Stimulated activated CD8-positive, alpha-beta memory T cell treated with anti-CD3 and anti-CD28 coated beads, Interleukin-4, amount 100 ng/mL, for 24 hours (primary cell): ENCODE measurements at places on chromosomes 1 and 21.
A peak's percentile ranks its signal among the peaks of the same experiment; 100 is the strongest.

DNA sequence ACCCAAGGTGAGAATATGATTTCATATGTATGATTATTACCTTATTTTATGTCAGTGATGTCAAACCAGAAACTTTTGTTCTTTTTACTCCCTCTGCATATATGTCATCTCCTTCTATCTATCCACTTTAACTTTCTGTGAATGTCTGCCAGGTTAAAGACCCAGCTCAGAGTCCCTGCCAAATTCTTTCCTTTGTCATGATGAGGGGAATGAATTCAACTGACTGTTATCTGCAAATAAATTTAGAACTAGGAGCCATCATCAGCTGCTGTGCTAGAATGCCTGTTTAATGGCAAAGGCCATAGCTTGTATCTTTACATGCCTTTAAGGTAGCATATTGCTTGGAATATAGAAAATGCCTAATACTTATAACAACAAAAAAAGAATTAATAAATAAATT, 815.6 kb upstream of the NEGR1 start:
- no peak for DNase-seq

GRCh38 chr21:34844924-34845238, 176.1 kb downstream of the CLIC6 start:
- no peak for DNase-seq

GRCh38 chr1:90513956-90514355, 203.1 kb downstream of the BARHL2 start:
- DNase-seq: no peak

DNA sequence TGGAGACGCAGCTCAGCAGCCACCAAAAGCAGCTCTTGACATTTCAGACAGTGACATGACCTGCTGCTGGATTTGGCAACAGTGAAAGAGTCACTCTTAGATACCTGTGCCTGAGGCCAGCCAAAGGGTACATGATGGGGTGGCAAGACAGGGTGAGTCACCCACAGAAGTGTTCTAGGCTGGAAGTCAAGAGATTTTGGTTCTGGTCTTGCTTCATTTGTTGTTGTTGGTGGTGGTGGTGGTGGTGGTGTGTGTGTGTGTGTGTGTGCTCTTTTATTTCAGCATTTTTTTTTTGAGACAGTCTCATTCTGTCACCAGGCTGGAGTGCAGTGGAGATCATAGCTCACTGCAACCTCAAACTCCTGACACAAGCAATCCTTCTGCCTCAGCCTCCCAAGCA, 25.8 kb downstream of the SHISAL2A start:
- no peak for DNase-seq

DNA sequence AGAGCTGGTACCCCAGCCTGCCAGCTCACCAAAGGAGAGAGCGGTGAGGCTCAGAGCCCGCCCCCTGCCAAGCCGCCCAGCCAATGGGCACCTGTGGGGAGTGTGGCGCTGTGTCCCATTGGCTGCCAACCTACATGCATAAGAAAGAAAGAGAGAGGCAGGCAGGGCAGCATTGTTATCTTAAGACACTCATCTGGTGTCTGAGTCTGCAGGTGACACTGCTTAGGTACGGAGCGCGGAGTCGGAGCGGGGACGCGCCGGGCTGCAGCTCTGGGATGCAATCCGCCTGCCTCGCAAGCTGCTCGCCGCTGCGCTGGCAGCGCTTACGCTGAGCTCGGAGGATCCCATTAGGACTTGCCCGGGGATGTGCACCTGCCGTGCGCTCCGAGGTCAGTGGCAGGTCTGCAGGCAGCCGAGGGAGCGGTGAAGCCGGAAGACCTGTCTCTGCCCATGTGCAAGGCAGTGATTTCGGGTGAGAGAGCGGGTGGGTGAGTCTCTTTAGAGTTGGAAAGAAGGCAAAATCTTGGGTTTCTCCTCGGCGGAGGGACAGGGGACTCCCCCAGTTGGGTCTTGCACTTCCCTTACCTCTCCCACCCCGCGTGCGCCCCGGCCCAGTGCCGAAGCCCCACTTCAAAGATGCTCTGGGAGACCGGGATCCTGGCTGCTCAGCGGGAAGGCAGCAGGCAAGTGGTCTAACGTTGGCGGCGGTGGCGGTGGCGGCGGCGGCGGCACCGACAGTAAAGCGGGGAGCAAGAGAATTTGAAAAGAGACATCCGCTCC, at the start of gene BRINP2:
TSS of gene BRINP2 (plus strand) at position 203 of the 780 bp plus-strand sequence. CDS start 58,919 bp downstream, outside the sequence.
- no peak for DNase-seq

DNA sequence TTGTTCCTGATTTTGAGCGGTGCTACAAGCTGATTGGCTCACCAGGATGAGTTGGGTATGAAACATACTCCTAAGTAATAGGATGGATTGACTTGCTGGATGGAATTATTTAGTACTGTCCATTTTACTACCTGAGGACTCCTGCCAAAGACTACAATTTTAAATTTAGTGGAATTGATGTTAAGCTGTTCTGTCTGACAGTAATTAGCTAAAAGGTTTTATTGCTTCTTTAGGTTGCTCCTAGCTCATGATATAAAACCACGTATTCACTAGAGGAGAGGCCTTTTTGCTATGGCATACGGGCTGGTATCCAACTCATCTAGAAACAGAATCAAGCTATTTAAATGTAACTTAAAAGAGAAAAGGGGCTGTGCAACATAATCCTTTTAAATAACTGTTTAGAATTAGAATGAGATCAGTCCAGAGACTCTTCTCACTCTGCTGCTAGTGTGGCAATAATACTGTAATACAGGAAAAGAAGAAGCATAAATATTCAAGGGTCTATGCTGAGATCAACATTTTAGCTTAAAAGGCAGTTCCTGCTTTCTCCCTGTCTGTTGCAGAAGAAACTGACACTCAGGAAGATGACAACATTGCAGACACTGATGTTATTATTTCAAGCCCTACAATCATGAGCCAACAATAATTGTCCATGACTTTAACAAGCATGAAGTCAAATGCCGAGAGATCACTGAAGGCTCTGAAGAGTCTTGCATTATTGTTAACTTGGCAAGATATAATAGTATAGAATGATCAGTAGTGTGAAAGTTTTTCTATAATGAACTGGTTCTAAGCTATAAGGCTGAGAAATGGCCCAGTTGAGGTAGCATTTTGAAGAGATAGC, 258.7 kb upstream of the ADGRL4 start:
- DNase-seq: no peak

DNA sequence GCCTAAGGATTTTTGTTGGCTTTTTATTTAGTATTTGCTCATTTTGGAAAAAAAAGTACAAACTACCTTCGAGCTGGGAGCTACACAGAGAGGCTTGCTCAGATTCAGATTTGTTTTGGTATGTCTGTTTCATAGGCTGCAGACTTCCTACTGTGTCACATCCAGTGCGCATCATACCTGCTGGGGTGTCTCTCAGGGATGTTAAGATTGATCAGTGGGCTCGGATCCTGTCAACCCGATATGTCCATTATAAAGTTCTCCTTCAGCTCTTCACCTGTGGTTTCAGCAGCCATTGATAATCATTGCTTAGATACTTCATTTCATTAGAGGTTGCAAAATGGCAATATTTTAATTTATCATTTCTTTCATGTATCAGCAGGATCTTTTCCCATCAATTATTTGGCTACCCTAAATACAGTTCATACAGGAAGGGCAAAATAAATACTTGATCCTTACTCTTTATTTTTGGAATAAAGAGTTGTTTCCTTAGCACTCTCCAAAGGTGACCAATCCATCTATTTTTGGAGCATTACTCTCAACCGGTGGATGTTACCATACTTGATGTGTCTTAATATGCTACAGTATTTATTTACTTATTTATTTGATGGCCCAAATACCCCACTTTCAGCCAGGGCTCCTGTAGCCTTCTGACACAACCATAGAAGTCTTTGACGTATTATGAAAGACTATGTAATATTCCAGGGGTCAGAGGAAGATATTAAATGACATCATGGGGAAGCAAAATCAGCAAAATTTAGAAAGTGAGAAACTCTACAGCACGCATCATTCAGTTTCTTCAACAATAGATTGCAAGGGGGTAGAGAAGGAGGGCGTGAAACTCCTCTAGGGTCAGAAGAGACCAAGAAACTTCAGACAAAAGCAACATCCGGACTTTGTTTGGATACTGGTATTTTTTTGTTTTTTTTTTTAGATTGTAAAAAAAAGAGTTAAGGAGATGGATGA, 55.3 kb upstream of the HNRNPU start:
- no peak for DNase-seq

DNA sequence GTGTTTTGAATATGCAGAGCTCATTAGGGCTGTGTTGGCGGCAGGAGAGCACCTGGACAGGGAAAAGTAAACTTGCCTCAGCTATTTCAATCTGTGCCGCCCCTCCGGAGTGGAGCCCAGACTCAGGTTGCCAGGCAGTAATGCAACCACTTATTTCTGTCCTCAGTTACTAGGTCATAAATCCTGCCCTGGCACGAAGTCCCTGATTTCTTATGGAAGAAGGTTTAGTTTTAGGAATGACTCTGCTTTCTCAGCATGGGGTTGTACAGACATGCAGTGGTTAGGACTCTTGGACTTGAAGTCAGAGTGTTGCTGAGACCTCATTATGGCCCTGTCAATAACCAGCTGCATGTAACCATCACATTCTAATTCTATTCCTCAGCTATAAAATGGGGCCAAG, 98.3 kb upstream of the FGGY start:
- no peak for DNase-seq

GRCh38 chr1:231702804-231703203, 76.2 kb downstream of the DISC1 start:
- no peak for DNase-seq

DNA sequence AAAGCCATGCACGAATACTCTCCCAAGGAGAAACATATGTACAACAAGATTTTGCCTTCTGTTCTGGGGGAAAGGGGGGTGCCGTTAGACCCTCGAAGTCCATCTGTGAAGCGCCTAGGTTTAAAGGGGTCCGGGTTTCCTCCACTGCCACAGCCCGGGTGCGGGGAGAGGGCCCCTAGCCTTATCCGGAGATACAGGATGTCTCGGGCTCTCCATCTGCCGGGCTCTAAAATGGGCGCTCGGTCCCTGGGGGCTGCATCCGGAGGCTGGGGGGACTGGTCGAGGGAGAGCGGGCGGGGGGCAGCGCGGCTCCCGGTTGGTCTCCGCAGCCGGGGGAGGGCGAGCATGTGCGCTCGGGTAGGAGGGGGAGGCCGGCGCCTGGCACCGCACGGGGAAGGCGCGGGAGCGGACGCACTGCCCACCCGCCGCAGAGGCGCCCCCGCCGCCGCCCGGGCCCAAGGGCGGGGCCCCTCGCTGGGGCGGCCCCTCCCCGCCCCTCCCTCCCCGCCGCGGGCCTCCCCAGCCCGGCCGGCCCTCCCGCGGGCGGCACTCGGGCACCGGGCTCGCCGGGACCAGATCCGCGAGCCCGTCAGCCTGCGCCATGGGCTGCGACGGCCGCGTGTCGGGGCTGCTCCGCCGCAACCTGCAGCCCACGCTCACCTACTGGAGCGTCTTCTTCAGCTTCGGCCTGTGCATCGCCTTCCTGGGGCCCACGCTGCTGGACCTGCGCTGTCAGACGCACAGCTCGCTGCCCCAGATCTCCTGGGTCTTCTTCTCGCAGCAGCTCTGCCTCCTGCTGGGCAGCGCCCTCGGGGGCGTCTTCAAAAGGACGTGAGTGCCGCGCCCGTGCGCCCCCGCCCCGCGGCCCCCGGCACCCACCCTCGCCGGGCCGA, 63.1 kb downstream of the ELK4 start:
- no peak for DNase-seq

- no peak for DNase-seq
Measured at GRCh38 chr1:209876078-209876800, 48.5 kb downstream of the UTP25 start.

DNA sequence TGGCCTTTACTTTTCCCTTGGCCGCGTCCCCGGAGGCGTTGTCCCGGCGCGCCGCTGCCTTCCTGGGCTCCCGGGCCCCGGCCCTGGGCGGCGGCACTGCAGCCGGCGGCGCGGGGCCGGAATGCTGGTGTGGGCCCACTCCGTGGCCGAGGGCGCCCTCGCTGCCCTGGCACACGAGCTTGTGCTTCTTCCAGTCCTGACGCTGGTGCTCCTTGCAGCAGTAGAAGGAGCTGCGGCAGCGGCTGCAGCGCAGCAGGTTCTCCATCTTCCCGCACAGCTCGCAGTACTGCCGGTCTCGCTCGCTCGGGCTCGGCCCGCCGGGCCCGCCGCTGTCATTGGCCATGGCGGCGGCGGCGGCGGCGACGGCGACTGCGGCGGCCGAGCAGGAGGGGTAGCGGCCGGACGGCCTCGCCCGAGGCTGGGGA, 529 bp downstream of the EGLN1 start:
- peak; percentile 21 for DNase-seq

- DNase-seq: peak; percentile 77
Measured at GRCh38 chr1:157090196-157090647, 9.4 kb downstream of the ETV3L start.

GRCh38 chr1:19804831-19805251, 5.1 kb upstream of the TMCO4 start:
- DNase-seq: no peak

DNA sequence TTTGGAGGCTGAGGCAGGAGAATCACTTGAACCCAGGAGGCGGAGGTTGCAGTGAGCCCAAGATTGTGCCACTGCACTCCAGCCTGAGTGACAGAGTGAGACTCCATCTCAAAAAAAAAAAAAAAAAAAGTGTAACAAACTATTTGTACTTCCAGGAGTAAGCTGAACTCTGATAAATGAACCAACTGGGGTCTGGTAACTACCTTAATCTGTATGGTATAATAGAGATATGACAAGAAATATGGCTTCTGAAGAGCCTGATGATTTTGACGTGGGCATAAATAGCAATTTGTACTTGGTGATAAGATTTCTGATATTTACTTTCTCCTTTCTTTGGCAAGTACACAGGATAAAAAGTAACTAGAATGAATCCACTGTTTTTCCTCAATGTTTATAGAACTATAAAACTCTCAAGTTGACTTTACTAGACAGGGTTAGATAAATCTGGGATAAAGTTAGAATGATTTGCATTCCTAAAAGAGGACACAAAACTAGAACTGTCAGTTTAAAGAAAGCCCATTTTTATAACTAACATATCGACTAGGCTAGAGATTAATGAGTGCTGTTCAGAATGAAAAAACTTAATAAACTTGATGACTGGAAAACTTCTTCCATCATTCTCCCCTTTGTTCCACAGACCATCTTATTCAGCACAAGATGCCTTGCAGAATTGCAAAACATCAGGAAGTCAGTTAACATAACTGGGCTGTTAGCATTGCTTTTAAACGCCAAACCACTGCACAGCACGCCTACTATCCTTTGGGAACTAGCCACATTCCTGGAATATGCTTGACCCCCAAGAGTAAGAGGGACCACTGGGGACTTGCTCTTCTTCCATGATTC, 51.5 kb upstream of the EDARADD start:
- no peak for DNase-seq

- DNase-seq: no peak
Measured at GRCh38 chr1:108892356-108893140, 15.8 kb downstream of the GPSM2 start.

DNA sequence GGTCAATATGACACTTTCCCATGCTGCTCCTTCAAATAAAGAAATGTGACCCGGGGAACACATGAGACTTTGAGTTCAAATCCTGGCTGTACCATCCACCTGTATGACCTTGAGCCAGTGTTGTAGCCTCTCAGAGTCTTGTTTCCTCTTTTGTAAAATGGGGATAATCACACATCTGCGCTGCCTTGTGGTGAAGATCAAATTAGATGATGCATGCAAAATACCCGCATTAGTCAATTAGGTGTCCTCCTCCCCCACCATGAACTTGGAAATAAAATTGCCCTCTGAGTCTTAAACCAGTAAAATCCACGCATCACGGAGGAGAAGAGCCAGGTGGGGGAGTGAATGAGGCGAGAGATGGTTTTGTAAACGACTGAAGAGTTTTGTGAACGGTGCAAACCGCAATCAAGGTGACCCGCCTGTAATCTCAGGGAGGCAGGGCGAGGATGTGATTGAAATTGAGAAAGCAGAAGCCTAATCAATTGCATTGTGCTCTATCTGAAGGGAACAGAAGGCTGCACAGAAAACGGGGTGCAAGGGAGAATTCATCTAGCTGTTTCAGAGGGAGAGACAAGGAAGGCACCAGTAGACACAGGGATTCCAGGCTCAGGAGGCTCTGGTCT, 5.8 kb upstream of the AHDC1 start:
- DNase-seq: no peak
